KBM-7 (cell line): ENCODE measurements at places on chromosomes 2 and 18.

- DNase-seq = no peak
These were observed 248.9 kb downstream of the OSR1 start for GRCh38 chr2:19109518-19109917.

DNA sequence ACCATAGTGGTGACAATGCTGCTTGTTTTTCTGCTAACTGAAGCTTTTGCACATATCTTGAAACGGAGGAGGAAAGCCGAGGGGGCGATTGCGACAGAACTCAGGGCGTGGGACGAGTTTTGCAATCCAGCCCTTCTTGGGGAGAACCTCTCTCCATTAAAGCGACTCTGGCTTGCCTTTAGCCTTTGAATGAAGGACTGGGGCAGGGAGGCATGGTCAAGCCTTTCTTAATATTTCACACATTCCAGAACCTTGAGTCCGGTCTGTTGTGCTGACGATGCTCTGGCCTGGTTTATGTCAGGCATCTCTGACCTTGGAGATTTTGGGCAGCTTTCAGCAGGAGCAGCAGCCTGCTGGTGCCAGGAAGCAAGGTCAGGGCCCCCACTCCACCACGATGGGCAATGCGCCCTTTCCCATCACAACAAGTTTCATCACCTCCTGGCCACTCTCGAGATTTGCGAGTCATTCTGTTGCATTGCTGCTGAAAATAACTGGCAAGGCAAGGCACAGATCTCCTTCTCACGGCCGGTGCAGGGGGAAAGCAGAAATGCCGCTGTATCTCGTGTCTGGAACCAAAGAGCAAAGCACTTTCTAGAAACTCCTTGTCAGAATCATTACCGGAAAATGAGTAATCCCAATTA lies 10.8 kb downstream of the EMILIN2 start:
- DNase-seq = peak; percentile 54

GRCh38 chr2:214325404-214325803 lies 85.5 kb upstream of the VWC2L start:
- DNase-seq = no peak

GRCh38 chr2:8860239-8860638 lies 22.8 kb upstream of the KIDINS220 start:
- DNase-seq = no peak

GRCh38 chr18:55475916-55476315 lies 112.1 kb downstream of the TCF4 start:
- DNase-seq = no peak

- DNase-seq = no peak
These were observed 1.7 kb downstream of the FOSL2 start for GRCh38 chr2:28394331-28394877.

GRCh38 chr2:240628507-240628807 lies 3.2 kb downstream of the GPR35 start:
- no peak for DNase-seq

DNA sequence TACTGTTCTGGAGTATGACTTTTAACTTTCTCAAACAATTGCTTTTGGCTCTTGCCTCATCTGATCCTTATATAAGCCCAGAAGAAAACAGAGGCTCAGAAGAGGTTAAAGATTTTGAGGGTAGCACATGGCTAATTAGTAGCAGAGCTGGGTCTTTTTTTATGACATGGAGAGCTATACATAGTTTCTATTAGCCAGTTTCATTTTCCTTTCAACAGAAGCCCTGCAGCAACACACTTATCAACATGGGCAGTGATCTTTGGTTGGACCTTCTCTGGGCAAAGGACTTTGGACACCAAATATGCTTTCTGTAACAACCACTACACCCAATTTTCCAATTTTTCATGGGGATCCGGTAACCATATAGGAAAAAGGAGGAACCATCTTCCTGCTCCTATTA lies 64.9 kb downstream of the NCKAP5 start:
- no peak for DNase-seq

DNA sequence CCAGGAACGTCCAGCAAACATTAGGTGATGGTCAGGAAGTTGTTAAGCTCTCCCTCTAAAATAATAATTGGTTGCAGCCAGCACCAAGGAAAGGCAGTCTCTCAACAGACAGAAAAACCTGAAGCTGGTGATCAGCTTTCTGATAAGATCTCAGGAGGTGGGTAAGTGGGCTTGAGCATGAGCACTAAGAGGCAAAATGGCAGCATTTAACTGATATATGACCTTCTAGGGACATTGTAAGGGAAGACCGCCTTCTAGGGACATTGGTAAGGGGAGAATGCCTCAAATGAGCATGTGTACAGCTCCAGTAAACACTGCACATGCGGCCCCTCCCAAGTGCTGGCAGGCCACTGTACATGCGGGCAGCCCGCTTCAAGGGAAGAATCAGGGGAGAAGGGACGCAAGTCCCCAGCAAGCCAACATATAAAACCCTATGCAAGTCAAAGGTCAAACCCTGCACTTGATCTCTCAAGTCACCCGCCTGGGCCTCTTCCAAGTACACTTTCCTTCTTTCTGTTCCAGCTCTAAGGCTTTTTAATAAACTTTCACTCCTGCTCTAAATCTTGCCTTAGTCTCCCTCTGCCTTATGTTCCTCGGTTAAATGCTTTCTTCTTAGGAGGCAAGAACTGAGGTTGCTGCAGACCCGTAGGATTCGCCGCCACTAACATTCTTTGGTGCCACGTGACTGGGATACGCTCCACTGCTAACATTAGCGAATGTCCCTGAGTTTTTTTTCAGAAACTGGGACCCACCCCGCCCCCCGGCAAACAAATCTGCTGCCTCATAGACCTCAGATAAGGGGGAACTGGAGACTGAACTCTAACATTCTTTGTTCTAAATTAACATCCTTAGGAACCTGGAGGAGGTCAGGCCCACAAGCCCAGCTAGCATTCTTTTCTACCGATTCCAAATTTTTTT lies 463.8 kb downstream of the LPIN1 start:
- DNase-seq = no peak

DNA sequence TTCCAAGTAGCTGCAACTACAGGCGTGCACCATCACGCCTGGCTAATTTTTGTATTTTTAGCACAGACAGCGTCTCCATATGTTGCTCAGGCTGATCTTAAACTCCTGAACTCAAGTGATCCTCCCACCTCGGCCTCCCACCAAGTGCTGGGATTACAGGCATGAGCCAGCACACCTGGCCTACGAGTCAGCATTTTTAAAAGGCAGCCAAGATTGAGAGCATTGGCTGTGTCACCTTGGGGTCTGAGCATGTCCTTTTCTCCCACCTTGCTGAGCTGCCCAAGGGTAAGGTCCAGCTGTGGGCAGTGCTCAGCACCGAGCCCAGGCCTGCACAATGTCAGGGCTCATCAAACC lies 142.8 kb upstream of the LMAN1 start:
- DNase-seq = no peak

GRCh38 chr2:219178377-219179175 lies 501 bp downstream of the RETREG2 start:
- peak; percentile 42 for DNase-seq

DNA sequence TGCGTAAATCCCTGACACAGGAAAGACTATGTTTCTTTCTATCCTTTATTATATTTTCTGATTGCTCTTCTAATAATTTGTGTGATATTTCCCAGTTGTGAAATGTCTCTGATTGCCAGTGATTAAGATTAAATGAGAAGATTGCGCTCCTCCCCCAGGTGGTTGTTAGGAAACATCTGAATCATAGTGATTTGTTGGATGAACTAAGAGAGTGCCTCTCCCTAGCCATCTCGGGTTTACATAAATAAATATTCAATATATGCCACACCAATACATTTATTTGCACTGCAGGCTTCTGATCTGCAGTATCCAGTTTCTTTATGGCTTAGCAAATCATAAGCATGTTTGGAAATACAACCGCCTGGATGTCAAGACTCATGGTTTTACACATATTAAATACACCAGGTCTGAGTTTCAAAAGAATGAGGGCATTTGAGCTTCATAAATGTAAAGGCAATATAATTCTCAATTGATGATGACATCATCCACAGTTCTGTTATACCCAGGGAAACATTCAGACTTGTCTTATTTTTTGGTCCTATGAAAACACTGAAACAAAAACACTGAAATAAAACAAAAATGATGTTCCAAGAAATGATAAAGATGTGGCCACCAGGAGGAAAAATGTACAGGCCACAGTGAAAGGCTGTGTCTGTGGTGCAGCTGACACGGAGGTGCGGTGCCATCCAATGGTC lies 826.7 kb upstream of the ACVR2A start:
- no peak for DNase-seq

- no peak for DNase-seq
These were observed 423.3 kb downstream of the SETBP1 start for GRCh38 chr18:45104049-45104395.

DNA sequence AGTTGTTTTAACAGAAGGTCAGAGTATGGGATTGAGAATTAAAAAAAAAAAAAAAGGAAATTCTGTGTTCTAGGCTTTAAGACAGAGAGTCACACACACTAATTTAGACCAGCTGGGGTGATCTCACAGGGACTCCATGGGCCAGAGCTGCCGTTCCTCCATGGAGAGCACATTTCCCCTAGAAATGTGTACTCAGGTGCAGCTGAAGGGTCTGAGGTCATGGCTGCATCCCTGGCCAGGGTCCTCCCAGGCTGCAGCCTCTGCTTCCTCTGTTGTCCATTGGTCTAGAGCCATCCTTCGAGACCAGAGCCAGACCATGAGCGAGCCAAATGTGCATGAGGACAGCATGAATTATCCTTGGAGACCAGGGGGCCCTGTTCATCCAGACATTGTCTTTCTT lies 190.1 kb upstream of the TNP1 start:
- DNase-seq = no peak

GRCh38 chr2:135485441-135485840 lies 45.6 kb downstream of the ZRANB3 start:
- no peak for DNase-seq

GRCh38 chr2:26818972-26819371 lies 29.0 kb upstream of the DPYSL5 start:
- no peak for DNase-seq
